Thymus (tissue), 14 donors: ENCODE measurements at places on chromosomes 12 and 14.

DNA sequence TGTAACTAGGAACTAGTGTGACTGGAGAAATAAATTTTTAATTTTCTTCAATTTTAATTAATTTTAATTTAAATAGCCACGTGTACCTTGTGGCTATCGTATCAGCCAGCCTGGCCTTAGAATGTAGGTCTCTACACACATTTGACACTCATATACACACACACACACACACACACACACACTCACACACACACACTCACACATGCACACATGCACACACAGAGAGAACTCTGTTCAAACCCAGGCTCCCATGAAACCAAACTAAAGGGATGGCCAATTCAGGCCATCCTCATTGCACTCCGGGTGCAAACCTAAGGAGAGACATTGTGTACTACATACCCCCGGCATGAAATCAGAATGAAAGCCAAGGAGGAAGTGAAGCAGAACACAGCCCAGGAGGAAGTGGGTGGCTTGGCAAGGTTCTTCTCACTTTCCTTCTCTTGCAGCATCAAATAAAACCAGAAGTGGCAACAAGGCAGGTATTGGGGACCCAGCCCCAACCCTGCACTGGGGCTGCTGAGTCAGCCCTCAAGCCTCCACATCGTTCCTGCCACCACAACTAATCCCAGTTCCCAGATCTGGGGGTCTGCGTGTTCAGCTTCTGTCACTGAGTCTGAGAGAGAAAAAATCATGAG is 26.2 kb upstream of the CHPT1 start:
- DNase-seq, result peak; percentile 37

- DNase-seq, result no peak
These were observed 167.0 kb upstream of the FOXG1 start for GRCh38 chr14:28599605-28600004.

- no peak for DNase-seq
These were observed 89.5 kb downstream of the PELI2 start for GRCh38 chr14:56207626-56208292.

- DNase-seq, result no peak
These were observed 34.6 kb downstream of the ATF7 start for GRCh38 chr12:53591301-53592206.

DNA sequence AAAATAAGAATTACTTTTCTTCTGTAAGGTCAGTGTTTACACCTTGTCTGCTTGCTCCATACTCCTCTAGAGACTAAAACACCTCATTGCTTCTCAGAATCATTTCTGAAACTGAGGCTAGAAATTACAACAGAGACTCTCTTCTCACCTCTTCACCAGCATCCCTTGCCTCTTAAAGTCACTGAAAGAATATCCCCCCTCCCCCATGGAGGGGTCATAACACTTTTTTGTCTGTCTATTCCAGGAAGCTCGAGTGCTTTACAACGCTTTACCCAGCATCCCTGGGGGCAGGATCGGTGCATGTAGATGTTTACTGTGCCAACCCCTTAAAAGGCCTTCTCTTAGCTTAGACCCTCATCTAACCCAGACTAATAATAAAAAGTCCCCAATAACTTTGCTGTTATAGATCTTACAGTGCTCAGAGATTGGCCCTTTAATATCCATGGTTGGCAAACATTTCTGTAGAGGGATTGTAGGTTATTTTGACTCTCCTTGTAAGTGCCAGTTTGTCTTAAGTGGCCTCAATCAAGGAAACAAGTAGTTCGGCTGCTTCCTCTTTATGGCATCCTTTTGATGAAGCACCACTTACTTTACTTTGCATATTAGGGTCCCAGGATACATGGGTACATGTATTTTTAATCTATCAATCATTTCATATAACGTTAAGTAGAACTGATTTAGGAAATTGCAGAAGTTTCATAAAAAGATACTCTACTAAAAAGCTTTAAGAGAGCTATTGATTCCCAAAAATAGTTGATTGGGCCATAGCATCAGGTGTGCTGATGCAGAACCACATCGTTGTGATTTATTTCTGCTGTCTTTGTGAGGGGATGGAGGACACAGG is 29.3 kb downstream of the PRKCH start:
- DNase-seq, result peak; percentile 72

- DNase-seq, result no peak
These were observed 58.3 kb downstream of the CCNK start for GRCh38 chr14:99539491-99539890.
